Transverse colon (tissue), 4 donors: ENCODE measurements at places on chromosomes 5 and 9. TPM values are rescaled to one million over a fixed set of nuclear protein-coding genes. Genes with fewer than 3 reads are reported as not detected.
A peak's percentile ranks its signal among the peaks of the same experiment; 100 is the strongest.

GRCh38 chr5:139836469-139837208 is 41.0 kb downstream of the PSD2 start:
- no peak for DNase-seq

- peak; percentile 62 for DNase-seq
Measured at GRCh38 chr5:160508780-160509361, 87.2 kb downstream of the PTTG1 start.

DNA sequence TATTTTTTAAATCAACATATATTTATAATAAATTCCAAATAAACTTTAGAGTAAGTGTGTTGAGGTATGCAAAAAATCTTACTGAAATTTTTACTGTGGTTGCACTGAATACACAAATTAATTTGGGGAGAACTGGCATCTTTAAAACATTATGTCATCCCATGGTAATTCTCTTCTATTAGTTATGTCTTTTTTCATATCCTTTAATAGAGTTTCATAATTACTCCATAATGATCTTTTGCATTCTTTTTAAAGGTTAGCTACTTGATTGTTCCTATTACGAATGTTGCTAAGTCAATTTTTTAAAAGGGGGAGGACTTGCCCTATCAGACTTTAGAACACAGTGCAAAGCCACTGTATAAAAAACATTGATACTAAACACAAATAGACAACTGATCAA is 26.8 kb downstream of the SSBP2 start:
- no peak for DNase-seq

- DNase-seq: no peak
Measured at GRCh38 chr5:78747705-78748359, 99.3 kb upstream of the LHFPL2 start.

DNA sequence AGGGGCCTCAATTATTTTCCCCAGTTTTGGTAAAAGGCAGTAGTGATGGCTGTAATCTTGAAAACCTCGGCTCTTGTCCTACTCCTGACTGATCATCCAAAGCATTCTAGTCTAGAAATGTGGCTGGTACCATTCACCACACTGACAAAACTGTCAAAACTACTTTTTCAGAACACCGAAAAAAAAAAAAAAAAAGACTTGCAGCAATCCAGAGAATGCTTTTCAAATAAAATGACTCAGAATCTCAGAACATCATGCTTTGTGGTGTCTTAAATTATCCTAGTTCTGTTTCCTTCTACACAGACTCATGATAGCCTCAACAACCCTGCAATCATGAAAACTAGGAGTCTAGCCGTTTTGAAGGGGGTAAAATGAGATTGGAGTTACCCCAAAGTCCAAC is 13.4 kb downstream of the SLC28A3 start:
- DNase-seq: no peak

DNA sequence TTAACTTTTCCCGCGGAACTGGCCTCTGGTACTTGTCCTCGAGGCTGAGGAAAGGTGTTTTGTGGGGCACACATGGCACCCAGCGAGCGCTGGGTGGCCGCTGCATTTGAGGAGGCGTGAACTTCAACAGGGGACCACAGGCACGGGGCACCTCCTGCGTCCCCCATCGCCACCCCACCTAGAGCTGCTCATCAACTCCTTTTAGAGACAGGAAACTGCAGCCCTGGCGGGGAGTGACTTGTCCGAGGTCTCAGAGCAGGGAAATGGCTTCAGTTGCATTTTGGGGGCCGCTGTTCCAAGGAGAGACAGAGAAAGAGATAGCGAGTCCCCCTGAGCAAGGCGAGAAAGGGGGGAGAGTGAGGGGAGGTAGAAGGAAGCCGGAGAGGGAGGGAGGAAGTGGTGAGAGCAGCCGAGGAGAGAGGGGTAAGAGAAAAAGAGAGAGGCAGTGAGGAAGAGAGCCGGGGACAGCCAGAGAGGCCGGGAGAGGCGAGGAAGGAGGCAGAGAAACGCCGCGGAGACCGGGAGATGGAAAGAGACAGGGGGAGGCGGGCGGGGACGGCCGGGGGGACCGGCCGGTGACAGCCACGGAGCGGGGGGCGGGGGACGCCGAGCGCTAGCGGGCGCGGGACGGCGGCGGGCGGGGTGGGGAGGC is 12.5 kb upstream of the LHX2 start:
- DNase-seq: no peak

GRCh38 chr5:107564931-107565372 is 105.8 kb downstream of the EFNA5 start:
- DNase-seq: no peak

DNA sequence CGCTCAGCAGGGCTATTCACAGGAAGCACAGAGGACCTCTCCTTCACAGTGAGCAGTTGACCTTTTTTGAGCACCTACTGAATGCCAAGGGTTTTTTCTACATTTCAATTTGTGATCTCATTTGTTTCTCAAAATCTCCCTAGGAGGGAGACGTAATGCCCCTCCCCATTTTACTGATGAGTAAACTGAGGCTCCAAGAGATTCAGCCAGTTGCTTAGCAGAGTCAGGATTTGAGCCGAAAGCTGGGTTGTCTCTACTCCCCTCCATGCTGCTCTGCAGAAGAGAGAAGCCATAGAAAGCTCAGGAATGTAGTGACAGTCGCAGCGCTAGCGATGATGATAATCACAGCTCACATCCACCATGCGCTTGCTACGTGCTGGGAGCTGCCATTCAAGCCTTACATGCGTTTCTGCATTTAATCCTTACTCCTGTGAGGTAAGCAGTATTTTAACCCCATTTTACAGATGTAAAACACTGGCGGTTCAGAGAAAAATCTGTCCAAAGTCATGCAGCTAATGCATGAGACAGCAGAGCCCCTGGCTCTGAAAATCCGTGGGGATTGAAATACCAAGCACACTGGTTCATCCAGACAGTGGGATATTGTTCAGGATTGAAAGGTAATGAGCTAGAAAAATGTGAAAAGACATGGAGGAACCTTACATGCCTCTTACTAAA is 33.8 kb downstream of the ERGIC1 start:
- DNase-seq: no peak

- DNase-seq: no peak
Measured at GRCh38 chr5:104793031-104793754, 1230.6 kb upstream of the NUDT12 start.

- no peak for DNase-seq
Measured at GRCh38 chr5:37757980-37758582, 81.8 kb downstream of the GDNF start.

DNA sequence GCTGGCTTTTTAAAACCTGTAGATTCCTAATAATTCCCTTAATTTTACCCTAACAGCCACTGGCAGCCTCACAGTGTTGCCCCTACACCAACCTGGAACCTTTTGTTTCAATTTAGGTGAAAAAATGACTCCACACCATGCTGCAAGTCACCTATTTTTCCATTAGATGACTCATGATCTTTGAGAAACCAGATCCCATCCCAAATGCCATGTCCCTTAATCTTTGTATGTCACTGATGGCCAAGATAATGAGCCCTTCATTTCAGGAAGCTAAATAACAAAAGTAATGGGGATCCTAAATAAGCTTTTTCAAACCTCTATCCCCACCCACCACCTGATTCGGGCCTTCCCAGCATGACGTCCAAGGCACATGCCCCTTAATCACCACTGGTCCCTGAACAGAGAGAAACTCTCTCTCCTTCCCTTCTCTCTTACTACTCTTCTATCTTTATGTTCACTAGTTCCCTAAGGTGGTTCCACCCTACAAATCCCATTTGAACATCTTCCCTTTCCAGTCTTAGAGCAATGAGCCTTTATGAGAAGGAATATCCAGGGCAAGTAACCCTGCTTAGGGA is 33.6 kb downstream of the ZNF608 start:
- no peak for DNase-seq

- DNase-seq: no peak
Measured at GRCh38 chr5:16844952-16845351, 91.1 kb downstream of the MYO10 start.

GRCh38 chr9:136784249-136784996 is 6.7 kb upstream of the TMEM141 start:
- DNase-seq: no peak

DNA sequence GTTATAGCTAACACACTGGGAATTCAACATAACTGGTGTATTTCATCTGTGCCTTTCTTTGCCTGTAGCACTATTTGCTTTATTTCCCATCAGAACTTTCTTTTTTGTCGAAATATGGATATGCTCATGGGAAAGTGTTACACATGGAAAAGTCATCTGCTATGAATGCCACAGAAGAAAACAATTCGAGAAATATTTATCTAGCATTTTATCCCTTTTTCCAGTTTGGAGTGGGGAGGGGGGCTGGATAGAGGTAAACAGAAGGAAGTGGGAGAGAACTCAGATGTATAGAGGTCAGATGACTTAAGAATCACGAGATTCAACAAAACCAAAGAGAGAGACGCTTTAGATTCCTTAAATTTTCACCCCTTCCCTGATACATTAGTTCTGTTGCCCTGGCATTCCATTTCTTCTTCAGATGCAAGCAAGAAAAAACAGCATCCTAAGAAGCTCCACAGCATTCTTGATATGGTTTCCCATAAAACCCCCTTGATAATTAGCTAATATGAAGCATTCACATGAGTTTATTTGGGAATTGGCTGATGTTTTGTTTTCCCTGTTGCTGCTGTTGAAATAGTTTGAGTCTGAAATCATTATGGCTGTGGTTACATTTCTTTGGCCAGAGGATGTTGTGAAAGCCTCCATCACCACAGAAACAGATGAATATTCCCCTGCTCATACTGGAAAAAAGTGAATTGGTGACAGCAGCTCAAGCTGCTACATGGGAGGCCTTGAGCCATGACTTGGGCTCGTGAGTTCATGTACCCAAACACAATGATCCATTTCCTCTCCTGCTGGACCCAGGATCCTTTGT is 335.8 kb upstream of the DAB2 start:
- no peak for DNase-seq

GRCh38 chr5:73420666-73421065 is 27.9 kb downstream of the FOXD1 start:
- no peak for DNase-seq

DNA sequence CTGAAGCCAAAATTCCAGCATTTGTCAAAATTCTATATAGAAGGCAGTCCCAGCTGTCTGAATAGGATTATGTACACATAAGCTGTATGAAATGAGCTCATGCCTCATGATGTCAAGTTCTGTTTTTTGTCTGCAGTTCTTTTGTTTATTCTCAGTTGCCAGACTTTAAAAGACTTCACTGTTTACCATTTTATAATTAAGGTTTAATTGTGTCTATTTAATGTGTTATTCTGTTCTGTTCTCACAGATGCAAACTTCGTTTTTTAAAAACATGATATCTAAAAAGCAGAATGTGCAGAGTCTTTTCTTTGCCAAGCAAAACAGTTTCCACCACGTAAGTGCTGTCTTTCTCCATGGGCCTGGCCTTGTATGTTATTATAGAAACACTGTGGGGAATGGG is 31.1 kb downstream of the ERAP1 start:
- no peak for DNase-seq

DNA sequence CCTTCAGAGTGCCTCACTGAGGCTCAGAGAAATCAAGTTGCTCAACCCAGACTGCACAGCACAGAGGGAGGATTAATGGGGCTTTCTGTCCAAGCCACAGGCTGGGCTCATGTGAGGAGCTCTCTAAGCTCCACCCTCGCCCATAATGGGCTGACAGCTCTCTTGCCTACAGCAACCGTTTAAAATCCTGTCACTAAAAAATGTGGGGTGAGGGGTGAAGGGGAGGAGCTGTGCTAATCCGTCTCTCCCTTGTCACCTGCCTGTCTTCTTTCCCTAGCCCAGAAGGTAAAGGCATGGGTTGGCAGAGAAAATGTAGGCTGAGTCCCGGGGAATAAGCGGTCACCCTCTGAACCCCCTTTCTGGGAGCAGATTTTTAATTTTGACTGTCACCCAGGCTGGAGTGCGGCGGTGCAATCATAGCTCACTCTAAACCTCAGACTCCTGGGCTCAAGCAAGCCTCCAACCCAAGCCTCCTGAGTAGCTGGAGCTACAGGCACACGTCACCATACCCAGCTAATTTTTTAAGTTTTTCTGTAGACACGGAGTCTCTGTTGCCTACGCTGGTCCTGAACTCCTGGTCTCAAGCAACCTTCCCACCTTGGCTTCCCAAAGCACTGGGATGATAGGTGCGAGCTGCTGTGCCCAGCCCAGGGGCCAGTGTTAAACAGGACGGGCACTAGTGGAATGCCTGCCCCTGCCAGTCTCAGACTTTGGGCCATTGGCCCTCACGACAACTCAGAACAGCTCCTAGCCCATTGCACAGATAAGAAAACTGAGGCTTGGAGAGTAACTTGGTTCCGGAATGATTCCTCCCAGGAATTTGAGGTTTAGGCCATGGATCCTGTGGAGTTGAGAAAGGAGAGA is 89.5 kb downstream of the LMX1B start:
- DNase-seq: no peak

GRCh38 chr9:83932011-83932410 is 10.8 kb upstream of the KIF27 start:
- DNase-seq: no peak

PAPPA gene
- total RNA-seq: 4.4 TPM

FBLL1 gene
- total RNA-seq: 0.96 TPM

FGFR4 gene
- total RNA-seq: 15.3 TPM

ROPN1L gene
- not detected for total RNA-seq

HAPLN1 gene
- 0.48 TPM for total RNA-seq

OBP2A gene
- not detected for total RNA-seq

ST8SIA4 gene
- total RNA-seq: 2.5 TPM

PALM2AKAP2 gene
- not detected for total RNA-seq

TPRN gene
- total RNA-seq: 228 TPM
